Ovary (tissue), 10 donors: ENCODE measurements at places on chromosomes 3 and 15. TPM values are rescaled to one million over a fixed set of nuclear protein-coding genes. Genes with fewer than 3 reads are reported as not detected.

DNA sequence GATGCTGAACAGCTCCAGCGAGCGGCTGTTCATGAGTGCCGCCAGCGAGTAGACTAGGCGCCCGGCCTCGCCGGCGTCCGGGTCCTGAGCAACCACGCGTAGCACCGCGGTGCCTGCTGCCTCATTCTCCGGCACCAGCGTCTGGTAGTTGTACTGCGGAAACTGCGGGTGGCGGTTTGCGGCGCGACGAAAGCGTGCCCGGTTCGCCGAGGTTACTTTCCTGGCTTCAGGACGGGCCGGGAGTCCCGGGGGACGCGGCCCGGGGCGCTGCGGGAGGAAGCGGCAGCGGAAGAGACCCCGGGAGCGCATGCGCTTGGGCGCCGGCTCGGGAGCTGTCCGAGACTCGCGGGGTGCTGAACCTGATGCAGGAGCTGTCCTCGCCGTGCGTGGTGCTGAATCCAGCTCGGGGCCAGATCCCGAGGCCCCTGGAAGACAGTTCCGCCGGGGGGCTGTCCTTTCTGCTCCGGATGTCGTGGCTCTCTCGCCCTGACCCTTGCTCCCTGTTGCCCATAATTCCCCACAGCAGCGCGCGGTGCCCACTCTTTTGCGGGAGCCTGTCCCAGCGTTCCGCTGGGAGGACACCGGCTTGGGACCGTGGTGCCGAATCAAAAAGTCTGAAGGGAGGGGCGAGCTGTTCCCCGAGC is 1.1 kb downstream of the CELSR3 start:
- DNase-seq: peak; percentile 86

GRCh38 chr3:19348941-19349564 is 200.7 kb downstream of the KCNH8 start:
- no peak for DNase-seq

DNA sequence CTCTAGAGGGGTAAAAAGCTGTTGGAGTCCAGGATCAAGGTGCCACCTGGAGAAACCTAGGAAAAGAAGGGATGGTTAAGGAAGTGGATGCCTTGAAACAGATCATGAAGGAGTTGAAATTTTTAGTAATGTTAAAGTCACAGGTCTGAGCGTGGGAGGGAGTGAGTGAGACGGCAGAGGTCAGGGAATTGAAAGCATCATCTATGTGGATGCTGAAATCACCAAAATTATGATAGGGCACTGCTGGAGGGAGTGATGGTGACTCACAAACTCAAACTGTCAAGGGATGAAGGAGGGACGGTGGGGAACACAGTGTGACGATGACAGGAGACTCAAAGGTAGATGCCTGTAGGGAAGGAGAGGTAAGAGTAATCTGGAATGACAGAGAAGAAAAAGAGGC is 205.7 kb downstream of the OSBPL10 start:
- no peak for DNase-seq

DNA sequence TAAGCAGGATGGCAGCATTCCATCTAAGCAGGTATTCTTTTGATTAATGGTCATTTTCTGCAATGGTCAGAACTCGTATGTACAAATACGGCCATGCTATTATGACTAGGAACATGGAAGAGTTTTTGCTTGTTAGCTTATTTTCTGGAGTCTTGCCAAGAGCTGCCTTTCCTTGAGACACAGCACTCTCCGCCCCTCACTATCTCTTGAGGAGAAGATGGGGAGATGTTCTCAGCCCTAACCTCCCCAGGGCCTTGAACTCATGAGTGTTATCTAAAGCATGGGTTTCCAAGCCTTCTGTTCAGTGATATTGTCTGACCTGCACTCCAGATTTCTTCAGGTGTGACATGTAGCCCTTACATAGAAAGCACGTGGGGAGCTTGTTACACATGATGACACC is 65.9 kb upstream of the ACTC1 start:
- DNase-seq: no peak

DNA sequence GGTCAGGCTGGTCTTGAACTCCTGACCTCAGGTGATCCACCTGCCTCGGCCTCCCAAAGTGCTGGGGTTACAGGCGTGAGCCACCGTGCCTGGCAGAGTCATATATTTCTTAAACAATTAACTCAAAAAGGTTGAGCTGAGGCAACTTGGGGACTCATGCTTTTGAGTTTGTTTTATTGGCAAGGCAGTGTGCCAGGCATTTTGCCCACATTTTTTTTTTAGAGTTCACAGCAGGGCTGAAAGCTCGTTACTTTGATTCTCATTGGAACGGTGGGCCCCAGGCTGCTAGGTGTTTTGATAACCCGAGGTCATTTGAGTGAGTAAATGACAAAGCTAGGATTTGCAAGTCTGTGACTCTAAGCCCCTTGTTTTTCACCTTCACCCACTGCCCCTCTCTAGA is 76.2 kb downstream of the CCK start:
- DNase-seq: no peak

The GOLGA8N gene
- polyA plus RNA-seq: 7.2 TPM

DNA sequence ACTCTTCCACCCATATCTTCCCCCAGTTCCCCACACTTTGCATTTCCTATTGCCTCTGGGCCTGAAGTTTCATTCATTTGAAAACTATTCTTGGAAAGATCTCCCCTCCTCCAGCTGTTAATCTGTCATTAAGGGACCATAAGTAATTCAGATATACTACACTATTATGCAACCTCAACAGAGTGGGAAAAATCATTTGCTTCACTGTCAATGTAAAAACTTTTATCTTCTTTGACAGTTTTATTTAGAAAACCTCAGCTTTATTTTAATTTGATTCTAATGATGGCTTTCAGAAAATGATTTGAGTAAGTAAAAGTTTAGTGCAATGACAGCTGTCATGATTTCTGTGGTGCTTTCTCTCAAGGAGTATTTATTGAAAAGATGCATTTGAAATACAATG is 435.3 kb upstream of the KCNMB2 start:
- no peak for DNase-seq

- no peak for DNase-seq
Measured at GRCh38 chr3:8553405-8553804, 51.8 kb downstream of the LMCD1 start.

The LMAN1L gene
- polyA plus RNA-seq: not detected

- no peak for DNase-seq
Measured at GRCh38 chr15:81885135-81885534, 160.7 kb downstream of the MEX3B start.

- DNase-seq: no peak
Measured at GRCh38 chr3:115961380-115961779, 338.1 kb downstream of the GAP43 start.

The PRICKLE2 gene
- 6.3 TPM for polyA plus RNA-seq

DNA sequence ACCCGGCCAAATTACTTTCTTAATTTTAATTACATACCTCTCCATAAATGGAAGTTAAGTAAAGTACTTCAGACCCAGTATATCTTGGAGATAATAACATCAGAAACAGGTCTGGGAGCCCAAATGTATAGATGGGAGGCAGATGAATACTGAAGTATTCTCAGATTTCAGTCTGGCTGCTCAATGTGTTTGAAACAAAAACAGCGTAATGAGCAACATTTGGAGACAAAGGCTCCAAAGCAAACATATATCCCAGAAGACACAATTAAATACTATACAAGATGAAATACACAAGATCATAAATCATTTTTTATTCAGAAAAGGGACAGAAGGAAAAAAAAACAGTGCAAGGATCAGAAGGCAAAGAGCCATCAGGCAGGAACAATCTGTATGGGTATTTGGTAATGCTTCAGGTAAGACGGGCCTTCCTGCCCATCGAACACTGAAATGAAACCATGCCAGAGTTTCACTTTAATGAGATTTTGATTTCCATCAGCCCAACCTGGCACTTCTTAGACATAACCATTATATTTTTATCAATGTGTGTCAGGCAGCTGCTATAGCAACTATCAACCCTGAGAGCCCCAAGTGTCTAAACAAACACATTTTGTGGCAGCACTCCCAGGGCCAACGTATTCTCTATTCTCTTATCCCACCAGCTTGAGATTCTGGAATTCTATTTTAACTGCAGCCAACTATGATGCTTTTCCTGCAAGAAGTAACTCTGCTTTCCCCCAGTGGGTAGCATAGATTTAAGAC is 210.8 kb downstream of the STT3B start:
- DNase-seq: no peak

DNA sequence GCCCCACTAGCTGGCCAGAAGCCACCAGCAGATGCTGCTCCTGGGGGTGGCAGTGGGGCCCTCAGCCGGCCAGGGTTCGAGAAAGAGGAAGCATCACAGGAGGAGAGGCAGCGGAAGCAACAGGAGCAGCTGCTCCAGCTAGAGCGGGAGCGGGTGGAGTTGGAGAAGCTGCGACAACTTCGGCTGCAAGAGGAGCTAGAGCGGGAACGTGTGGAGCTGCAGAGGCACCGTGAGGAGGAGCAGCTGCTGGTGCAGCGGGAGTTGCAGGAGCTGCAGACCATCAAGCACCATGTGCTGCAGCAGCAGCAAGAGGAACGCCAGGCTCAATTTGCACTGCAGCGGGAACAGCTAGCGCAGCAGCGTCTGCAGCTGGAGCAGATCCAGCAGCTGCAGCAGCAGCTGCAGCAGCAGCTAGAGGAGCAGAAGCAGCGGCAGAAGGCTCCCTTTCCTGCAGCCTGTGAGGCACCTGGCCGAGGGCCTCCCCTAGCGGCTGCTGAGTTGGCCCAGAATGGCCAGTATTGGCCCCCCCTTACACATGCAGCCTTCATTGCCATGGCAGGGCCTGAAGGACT is 17.5 kb upstream of the APEH start:
- DNase-seq: no peak

The FBXO22 gene
- 11.5 TPM for polyA plus RNA-seq

The TM6SF1 gene
- 3.4 TPM for polyA plus RNA-seq

The TMOD2 gene
- 3.4 TPM for polyA plus RNA-seq

- DNase-seq: no peak
Measured at GRCh38 chr3:52615166-52615565, 70.5 kb downstream of the PBRM1 start.

DNA sequence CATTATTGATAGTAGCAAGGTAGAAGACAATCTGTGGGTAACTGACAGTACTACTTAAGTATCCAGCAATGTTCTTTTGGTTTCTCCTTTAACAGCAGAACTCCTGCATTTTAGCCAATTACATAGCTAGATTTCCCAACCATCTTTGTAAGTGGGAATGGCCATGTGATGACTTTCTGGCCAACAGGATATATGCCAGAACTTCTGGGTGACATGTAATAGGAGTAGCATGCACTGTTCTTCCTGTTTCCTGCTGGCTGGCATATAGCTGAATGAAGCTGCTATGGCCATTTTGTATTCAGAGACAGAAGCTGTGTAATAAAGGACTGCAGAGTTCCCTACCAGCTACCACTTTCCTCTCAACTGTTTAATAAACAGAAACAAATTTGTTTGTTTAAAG is 18.0 kb downstream of the SPICE1 start:
- DNase-seq: no peak

The MFAP1 gene
- 54.1 TPM for polyA plus RNA-seq

The MUC13 gene
- not detected for polyA plus RNA-seq

The ST3GAL6 gene
- 2.0 TPM for polyA plus RNA-seq

The SPESP1 gene
- polyA plus RNA-seq: 3.0 TPM

The SEMA7A gene
- polyA plus RNA-seq: 98.6 TPM

- DNase-seq: peak; percentile 26
Measured at GRCh38 chr15:72722071-72722696, 36.2 kb downstream of the BBS4 start.

DNA sequence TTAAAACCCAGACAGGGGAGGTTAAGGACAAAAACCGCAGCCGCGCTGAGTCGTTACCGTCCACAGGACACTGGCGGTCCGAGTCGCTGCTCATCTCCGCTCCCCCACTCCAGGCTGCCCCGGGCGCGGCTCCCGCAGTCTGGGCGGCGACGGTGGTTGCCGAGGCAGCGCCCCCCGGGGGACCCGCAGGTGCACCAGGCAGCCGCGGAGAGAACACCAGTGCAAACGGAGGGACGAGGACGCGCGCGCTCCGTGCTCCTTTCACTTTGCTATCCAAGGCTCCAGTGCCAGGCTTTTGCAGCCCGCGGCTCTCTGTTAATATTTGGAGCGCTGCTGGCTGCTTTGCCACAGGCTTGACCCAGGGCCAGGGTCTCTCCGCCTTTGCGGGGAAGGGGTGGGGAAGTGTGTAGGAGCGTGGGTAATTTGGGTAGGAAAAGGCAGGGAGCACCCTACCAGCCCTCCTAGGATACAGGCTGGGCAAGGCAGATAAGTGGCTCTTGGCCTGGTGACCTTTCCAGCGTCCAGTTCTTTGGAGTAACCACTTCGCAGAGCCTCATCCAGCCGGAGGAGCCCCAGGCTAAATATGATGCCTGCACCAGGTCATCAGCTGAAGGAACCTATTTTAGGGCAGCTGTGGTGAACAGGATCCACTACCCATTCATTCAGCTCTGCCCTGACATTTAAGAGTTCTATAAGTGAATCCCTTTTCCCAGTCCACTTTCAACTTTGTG is at the start of gene GADL1:
Gene GADL1 (minus strand): TSS at position 141 of the 731 bp plus-strand sequence. CDS start 47 bp downstream, at position 94.
- peak; percentile 21 for DNase-seq

DNA sequence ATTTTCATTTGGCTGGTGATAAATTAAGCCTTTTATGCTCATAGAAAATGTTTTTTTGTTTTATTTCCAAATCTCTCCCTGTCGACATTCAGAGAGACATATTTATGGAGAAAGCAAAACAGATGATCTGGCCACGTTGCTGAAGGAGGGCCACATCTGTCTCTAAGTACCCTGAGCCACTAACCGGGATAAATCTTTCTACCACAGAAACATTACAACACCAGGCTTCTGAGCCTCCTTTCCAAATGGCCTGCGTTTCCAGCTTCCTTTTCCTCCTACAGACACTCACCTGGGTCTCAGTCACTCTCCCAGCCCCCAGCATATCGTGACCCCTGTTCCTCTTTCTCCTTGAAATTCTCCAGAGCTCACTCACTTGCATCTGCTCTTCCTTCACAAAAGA is 161.0 kb downstream of the ARRDC4 start:
- no peak for DNase-seq

DNA sequence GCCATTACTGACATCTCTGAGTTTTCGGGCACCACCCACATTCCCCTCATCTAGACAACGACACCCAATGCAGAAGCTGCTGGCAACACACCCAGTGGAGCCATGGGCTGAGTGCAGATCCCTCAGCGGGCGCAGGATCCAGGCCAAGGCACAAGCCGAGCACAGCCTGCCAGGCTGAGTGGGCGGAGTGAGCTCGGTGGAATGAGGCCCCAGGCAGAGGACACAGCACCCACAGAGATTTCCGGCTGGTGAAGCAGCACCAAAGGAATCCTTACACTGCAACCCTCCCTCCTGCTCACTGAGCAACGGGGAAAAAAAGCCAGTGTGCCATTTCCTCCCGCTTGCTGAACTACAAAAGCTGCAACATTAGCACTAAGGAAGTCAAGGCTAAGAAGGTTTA is 34.3 kb downstream of the ZMAT3 start:
- no peak for DNase-seq

The AADACL2 gene
- polyA plus RNA-seq: 0.30 TPM

DNA sequence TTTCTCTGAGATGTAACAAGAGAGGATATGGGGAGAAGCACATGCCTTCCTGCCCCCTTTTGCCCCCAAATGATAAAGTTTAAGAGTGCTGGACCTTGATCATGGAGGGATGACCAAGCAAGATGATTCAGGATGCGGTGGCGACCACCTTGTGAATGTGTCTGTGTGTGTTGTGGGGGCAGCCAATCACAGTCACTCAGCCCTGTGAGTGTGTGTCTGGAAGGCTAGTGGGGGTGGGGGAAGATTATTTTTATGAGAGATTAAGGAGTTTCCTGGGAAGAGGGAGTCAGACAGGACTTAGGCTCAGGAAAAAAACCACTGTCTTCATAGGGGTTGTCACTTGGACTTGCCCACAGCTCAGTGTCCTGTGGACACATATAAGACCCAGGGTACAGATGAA is 57.8 kb upstream of the KY start:
- DNase-seq: no peak
